Spinal cord (tissue), 10 donors: ENCODE measurements at places on chromosomes 2 and 18.

DNA sequence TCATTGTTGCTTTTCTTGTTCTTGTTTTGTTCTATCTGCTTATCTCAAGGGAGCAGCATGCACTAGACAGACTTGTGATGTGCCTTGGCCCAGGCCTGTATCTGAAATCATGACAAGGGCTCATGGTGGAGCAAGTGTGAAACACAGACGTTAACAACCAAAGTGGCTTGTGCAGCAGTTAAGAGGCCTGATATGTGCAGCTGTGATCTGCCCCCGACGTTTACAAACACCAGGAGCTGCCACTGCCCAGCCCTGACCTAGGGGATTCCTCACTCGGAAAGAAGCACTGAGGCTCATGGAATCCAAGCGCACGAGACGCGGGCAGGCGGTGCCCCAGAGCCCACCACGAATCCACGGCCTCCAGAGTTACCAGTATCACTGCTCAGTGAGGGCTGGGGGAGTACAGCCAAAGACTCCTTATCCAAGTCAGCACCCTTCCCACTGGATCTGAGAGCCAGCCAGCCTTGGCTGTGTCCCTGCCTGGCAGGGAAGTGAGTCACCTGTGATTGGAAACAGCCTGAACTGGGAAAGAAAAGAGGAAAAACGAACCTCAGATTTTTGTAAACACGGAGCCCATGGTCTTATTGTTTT, 62.3 kb upstream of the SNTG2 start:
- DNase-seq = no peak

DNA sequence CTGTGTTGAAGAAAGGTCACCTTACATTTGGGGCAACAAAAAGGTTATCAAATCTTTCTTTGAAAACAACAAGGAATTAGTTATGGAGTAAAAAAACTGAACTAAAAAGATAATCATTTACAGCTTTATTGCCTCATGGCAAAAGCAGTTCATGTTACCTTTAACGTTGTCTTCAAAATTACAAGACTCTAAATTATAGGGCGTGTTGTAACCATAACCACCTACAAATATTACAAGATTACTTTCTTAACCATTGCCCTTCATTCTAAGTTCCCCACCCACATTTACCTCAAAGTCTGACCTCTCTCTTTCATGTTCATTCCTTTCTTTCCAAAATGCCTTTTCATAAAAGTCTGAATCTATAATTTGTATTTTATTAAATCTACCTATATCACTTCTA, 74.6 kb upstream of the LRATD1 start:
- DNase-seq = no peak

DNA sequence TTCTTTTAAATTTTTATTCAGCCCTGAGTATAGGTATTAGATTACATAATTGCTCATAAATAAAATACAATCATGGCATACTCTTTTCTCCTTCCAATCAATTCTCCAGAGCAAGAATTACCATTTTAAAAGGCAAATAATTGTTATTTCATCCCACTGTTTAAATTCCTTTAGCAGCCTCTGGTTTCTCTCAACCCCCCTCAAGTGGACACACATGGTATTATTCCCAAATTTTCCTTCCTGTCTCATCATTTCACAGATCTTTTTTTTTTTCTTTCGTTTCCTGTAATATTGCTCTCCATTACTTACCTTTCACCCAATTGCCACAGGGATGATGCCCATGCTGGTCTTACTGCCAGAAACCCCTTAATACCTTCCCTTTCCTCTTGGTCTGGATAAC, 385.2 kb downstream of the RIT2 start:
- no peak for DNase-seq

- DNase-seq = no peak
Observed at GRCh38 chr2:130759906-130760753, 4.8 kb downstream of the AMER3 start.

- no peak for DNase-seq
Observed at GRCh38 chr2:18062892-18063291, 184.4 kb downstream of the KCNS3 start.

DNA sequence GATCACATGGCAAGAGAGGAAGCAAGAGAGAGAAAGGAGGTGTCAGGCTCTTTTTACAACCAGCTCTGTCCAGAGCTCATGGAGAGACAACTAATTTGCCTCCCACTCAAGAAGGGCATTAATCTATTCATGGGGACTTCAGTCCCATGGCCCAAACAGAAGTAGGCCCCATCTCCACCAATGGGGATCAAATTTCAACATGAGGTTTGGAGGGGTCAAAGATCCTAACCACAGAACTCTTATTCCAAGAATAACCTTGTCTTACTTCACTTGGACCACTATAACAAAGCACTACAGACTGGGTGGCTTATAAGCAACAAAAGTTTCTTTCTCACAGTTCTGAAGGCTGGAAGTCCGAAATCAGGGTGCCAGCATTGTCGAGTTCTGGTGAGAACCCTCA, 31.8 kb downstream of the GRB14 start:
- no peak for DNase-seq

- DNase-seq = no peak
Observed at GRCh38 chr2:119689218-119689617, 10.2 kb downstream of the TMEM177 start.

GRCh38 chr2:870426-870825, 80.2 kb upstream of the SNTG2 start:
- no peak for DNase-seq

DNA sequence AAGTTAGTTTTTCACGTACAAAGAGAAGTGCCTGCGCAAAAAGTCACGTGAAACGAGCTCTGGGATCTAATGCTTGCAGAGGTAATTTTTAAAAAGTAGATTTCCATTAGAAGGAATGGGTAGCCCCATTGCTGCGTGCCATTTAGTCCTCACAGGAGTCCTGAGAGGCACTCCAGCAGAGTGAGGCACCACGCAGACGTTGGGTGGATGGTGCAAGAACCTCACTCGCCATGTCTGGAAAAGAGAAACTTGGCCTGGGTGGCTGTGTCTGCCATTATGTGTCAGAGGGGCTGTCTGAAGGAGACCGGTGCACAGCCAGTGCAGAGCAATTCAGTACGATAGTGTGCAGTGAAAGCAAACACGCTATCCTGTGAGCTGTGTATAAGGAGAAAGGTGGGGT, 1.8 kb upstream of the HDAC4 start:
- no peak for DNase-seq

- no peak for DNase-seq
Observed at GRCh38 chr2:3703757-3704355, 481 bp downstream of the DCDC2C start.

DNA sequence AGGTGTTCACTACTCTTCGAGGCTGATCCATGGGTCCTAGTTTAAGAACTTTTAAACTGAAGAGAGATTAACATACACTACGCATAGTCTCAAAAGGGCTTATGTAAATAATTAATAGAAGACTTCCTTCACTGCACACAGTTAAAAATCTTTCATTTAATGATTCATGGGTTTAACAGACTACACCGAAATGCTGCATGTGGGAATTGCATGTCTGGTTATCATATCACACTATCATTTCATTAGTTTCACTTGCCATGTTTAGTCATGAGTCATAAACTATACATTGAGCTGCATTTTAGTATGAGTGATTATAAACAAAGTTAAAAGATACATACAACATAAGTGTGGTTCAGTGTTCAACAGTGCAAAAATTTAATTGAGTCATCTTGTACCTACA, 31.2 kb downstream of the GLS start:
- DNase-seq = peak; percentile 6

GRCh38 chr2:36871068-36871707, 95.1 kb downstream of the STRN start:
- no peak for DNase-seq

- DNase-seq = no peak
Observed at GRCh38 chr2:11168488-11168887, 13.2 kb downstream of the SLC66A3 start.

DNA sequence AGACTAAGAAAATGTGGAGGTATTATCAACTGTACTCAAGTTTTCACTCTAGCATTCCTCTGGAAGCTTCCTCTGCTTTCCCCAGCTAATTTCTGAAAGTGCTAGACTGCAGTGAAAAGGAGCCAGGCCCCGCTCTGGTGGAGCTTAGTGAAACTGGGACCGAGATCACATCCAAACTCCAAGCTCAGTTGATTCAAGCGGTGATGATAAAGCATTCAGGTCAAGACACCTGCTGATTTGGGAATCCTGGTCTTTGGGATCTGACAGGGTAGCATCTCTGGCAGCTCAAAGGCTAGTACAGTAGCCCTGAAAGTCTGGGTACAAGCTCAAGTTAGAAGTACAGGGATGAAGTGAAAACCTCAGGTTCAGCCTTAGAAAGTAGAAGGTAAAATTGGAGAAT, 120.2 kb upstream of the CRIM1 start:
- no peak for DNase-seq

GRCh38 chr2:173750831-173751230, 214.3 kb downstream of the SP3 start:
- no peak for DNase-seq

- no peak for DNase-seq
Observed at GRCh38 chr2:238082827-238083226, 17.3 kb upstream of the ESPNL start.

DNA sequence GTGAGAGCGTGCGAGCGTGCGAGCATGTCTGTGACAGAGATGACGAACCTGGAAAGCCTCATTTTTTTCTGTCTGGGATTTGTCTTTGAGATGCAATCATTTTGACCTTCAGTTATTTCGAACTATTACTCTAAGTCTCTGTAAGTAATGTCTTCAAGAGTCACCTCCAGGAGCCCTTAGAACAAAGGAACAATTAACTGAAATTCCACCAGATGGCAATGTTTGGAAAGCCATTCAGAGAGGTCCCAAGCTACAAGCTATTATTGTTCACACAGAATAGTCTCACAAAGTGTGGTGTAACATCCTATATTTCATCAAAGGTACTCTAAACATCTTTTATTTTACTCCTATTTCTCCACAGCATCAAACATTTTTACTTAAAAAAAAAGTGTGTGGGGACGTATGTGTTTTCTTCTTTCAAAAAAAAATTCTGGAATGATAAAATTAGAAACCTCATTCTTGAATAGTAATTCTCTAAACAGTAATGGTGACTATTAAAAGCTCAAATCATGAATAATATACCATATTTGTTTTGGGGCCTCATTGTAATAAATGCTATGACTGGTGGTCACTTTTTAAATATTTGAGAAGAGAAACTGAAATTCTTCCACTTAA, 35.1 kb upstream of the MAPRE2 start:
- DNase-seq = peak; percentile 72

DNA sequence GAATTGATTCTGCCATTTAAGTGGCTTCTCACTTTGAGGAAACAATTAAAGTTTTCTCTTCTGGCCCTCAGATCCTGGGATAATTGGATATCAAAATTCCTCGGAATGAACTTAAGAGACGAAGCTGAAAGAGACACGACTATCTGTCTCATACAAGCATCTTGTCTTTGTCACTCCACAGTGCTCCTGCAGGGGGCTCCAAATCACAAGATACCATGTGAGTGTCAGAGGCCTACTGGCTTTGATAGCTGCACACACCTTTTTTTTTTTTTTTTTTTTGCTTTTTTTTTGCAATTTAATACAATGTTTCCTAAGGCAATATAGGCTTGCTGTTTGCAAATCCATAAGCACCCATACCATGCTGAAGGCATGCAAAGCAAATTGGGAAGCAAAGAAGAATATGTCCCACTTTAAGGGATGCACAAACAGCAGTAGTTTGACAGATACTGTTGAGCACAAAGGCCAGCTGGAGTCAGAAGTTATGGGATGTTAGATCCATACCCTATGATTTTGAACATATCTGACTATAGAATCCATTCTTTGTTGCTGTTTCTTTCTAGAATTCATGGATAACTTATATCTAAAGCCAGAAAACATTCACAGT, 109.0 kb upstream of the CBLN2 start:
- no peak for DNase-seq

DNA sequence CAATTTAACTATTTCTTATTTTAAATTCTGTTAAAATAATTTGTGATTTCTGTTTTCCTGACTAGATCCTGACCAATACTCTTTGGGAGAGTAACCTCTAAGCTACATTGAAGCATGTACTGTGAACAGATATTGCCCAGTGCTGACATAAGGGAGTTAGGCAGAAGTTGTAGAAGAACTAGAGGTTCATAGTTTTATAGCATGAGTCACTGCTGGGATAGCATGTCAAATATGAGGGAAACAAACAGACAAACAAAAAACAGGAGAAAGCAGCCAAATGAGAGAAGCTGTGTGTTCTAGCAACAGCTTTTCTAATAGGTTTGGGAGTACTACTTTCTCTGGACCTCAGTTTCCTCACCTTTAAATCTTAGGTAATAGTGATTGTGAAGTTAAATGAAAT, 72.4 kb downstream of the CERS6 start:
- no peak for DNase-seq

GRCh38 chr2:206336861-206337260, 62.4 kb downstream of the ZDBF2 start:
- DNase-seq = no peak

DNA sequence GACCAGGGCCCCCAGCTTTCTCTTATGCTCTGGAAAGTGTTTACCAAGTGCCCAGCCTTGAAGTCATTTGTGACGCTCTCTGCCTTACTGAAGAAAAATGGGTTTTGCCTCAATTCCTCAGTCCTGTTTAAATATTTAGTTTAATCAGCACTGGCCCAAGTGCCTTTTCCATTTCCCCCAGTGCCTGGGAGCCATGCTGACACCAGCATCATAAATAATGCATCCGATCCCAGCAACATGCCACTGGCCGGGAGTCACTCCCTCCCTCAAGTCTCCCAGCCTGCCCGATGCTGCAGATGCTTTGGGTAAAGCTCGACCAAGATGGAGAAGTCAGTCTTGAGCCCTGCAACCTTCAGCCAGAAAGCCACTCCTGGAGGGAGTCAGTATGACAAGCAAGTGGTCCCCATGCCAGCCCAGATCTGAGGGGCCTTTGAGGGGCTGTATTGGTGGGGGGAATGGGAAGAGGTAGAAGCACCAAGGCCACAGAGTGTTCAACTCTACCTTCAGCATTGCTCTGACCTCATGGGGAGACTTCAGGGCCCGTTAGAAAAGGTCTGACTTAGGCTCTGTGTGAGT, 12.0 kb upstream of the MTA3 start:
- no peak for DNase-seq

DNA sequence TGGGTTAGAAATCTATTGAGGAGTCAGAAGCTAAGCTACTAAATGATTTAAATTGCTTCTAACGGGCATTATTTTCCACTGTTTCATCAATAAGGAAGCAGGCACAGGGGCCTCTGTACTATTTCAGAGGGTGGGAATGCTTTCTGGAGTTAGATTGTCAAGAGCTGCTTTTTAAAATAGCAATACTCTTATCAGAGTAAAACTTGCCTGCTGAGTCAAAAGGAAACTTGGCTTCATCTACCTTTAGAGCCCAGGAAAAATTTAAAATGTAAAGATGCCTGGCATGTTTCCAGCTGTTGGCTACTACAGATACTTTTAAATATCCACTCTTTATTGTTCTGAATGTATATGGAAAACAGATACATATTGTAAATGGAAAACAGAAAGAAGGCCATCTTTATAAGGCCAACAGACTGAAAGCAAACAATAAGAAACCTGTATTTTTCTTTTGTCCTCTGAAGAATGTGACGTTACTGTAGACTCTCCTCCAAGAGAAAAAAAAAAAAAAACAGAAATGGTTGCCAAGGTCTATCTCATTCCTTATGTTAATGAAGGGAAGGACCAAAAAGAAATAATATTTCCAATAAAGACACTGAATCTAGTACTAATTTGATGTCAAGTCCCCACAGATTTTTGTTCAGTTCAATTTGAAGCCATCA, 79.1 kb downstream of the FIGN start:
- DNase-seq = no peak
